Retinal pigment epithelial cell (primary cell): ENCODE measurements at places on chromosomes 3 and 15.

DNA sequence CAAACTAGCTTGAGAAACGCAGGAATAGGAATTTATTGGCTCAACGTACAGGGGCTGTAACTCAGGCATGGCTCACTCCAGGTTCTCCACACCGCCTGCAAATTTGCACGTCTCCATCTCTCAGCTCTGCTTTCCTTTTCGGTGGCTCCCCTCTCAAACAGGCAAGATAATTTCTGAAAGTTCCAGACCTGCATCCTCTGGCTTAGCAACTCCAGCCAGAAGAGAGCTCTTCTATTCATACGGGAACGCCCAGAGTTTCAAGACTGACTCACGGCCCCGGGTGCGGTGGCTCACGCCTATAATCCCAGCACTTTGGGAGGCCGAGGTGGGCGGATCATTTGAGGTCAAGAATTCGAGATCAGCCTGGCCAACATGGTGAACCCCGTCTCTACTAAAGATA lies 139.7 kb upstream of the BNIP2 start:
- DNase-seq: no peak

GRCh38 chr15:24633082-24633481 lies 42.5 kb upstream of the NPAP1 start:
- no peak for DNase-seq

GRCh38 chr15:96619174-96619573 lies 288.7 kb downstream of the NR2F2 start:
- DNase-seq: no peak

DNA sequence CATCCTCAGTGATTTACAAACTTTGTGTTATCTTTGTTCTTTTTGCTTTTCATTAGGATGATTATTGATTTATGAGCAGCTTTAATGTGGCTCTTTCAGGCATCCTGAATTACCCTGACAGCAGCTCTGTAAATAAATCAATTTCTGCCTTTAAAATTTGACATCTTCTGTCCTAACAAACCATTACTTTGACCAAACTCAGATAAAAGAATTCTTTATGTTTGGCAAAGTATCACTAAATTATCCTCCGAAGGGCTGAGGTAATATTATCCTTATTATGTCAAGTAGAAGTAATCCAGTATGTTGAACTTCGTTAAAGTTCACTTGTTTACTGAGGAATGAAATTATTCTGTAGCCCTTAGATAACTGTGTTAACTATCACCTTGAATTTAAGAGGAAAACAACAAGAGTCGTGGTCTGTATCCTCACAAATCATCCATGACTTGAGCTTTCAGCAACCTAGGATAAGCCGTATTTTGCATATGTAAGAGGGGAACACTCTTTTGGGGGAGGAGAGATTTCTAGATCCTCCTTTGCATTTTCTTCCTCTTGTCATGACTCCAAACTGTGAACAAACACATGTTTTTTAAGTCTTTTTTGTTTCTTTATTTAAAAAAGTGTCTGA lies 173.2 kb upstream of the STAC start:
- DNase-seq: no peak

GRCh38 chr3:30657914-30658313 lies 51.5 kb downstream of the TGFBR2 start:
- DNase-seq: no peak

DNA sequence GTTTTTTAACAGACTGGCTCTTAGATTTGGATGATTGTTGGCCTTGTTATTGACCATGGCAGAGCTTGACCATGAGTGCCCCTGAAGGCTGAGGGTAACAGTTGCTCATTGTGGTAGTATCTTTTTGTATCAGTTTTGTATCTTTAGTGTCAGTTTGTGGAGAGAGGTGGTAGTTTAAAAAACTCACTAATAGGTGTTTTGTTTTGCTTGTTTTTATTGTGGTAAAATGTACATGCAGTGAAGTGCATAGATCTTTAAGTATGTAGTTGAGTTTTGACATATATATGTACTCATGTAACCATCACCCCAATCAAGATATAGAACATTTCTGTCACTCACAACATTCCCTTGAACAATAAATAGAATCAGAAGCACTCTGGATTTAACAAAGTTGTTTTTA lies 9.8 kb downstream of the GMPS start:
- no peak for DNase-seq

GRCh38 chr3:123084738-123085237 lies 18.0 kb downstream of the PDIA5 start:
- no peak for DNase-seq

GRCh38 chr15:35928847-35929246 lies 382.9 kb upstream of the DPH6 start:
- DNase-seq: no peak

GRCh38 chr3:171357721-171358120 lies 102.5 kb downstream of the TNIK start:
- no peak for DNase-seq

DNA sequence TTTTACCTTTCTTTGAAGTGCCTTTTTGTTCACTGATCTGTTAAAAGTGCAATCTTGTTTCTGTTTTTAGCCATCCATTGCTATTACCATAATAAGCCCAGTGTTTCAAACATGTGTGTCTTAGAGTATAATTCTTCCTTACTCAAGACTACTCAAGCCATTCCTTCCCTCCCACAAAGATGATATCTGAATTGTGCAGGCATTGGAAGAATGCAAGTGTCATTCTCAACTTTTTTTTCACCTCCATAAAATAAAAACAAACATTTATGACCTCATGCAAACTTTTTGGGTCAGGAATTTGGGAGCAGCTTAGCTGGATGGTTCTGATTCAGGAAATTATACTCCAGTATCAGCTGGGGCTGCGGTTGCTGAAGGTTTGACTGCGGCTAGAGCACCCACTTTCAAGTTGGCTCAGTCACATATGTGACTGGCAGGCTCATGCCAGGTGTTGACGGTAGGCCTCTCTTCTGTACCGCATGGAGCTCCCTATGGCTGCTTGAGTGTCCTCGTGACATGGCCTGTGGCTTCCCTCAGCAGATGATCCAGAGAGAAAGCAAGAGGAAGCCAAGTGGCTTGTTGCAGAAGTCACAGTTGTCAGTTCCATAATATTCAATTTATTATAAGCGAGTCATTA lies 490.8 kb downstream of the CNTN4 start:
- DNase-seq: no peak

GRCh38 chr15:81296673-81297072 lies 27.3 kb downstream of the STARD5 start:
- DNase-seq: no peak

DNA sequence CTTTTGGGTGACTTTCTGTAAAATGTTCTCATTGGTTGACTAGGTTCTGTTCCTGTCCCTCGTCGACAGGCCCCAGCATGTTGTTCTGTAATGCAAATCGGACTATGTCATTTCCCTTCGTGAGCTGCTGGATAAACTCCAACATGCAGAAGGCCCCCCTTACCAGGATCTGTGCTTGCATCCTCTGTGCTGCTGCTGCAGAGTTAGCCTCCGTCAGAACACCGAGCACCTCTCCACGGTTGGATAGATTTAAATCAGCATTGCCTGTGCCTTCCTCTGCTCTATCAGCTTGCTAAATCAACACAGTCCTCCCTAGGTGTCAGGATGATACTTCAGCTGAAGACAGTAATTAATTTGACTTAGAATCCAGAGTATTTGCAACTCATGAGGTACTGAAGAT lies 12.7 kb upstream of the MINDY4B start:
- DNase-seq: no peak

DNA sequence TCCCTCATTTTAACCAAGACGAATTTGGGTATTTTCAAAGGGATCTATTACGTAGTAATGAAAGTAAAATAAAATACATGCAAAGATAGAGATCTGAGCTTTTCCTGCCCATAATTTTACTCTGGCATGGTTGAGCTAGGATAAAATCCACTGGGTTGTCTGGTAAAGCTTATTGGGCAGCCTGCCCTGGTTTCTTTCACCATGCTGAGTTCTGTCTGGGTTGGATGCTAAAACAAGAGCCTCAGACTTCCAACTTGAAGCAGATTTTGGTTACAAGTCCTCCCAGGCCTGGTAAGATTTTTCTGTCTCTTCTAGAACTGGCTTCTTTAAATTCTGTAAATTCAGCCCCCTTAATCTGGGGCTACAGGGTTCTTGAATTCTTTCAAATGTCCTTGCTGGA lies 86.8 kb downstream of the SAMMSON start:
- no peak for DNase-seq

DNA sequence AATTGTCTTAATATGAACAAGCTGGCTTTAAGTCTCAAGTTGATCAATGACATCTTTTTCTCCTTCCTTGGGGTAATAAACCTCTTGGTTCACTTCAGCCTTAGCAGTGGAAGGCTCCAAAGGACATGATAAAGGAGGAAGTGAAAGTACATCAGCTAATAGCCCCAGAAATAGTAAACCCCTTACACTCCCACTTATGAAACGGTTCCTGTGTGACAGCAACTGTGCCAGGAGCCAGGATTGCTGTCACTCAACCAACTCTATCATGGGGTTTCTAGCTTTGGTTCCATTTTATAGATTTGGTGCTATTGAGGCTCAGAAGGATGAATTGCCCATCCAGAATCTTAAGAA lies 216.7 kb downstream of the ABHD5 start:
- DNase-seq: no peak

GRCh38 chr3:185935465-185936272 lies 2.1 kb downstream of the TRA2B start:
- peak; percentile 15 for DNase-seq

DNA sequence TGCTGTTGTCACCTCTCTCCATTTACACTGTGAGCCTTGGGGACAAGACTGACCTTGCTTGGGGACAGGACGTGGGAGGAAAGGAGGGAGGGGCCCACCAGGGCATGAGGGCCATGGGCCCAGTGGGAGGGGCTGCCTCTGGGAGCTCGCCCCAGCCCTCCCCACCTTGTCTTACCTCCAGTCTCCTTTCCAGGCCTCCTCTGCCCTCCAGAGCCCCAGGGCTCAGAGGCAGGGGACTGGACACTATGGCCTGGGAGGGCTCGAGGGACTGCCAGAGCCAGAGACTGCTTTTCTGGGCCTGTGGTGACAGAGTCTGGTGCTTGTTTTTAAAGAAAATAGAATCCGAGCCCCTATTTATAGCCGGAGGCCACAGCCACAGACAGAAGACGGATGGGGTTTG lies 10.2 kb downstream of the CSPG4 start:
- DNase-seq: no peak

DNA sequence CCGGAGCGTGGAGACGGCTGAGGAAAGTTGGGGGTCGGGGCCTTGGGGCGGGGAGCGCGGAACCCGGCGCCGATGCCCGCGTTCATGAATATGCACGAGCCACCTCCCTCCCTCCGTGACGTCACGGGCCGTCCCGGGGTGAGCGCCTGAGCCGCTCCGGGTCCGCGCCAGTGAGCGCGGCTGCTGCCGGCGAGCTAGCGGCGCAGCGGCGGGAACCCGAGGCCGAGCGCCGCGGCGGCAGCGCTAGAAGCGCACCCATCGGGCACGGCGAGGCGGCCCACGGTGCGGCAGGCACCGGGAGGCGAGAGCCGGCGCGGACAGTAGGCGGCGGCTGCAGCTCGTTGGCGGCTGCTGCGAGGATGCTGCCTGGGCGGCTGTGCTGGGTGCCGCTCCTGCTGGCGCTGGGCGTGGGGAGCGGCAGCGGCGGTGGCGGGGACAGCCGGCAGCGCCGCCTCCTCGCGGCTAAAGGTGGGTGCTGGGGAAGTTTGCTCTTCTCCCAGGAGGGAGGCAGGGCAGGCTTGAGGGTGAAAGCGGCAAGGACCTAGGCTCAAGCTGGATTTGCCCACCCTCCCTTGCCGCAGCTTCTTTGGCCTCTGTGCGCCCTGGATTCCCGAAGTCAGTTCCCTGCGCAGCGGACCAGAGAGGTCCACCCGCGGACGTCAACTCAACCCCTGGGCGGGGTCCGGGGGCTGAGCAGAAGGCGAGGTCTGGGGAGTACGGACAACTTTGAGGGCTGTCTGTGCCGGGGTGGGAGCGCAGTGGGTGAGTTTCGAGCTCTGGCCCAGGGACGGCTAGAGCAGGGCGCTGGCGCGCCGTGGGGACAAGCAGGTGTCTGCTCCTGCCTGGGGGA lies at the start of gene CLSTN2:
CLSTN2 (plus strand) TSS at position 170 of the 850 bp plus-strand sequence.
- no peak for DNase-seq

GRCh38 chr15:62835351-62835750 lies 207.2 kb upstream of the TPM1 start:
- no peak for DNase-seq

DNA sequence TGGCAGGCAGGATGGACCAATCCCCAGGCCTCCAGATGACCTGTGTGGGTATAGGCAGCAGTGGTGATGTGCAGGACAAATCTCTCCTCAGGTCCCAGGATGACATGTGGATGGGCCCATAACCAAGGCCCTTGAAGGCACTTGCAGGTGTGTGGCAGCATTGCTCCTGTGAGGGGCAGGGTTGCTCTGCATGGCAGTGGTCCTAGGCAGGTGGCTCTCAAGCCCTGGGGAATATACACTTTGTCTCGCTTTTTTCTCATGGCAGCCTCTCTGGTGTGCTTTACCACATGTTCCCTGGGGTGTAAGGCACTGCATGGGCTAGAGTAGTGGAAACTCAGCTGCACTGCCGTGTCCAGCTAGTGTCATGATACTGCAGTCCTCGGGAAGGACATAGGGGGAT lies 503.6 kb downstream of the UNC13C start:
- DNase-seq: no peak

- no peak for DNase-seq
Measured at GRCh38 chr3:169090559-169090958, 573.0 kb downstream of the MECOM start.

GRCh38 chr15:70165716-70166284 lies 68.1 kb upstream of the TLE3 start:
- DNase-seq: no peak

DNA sequence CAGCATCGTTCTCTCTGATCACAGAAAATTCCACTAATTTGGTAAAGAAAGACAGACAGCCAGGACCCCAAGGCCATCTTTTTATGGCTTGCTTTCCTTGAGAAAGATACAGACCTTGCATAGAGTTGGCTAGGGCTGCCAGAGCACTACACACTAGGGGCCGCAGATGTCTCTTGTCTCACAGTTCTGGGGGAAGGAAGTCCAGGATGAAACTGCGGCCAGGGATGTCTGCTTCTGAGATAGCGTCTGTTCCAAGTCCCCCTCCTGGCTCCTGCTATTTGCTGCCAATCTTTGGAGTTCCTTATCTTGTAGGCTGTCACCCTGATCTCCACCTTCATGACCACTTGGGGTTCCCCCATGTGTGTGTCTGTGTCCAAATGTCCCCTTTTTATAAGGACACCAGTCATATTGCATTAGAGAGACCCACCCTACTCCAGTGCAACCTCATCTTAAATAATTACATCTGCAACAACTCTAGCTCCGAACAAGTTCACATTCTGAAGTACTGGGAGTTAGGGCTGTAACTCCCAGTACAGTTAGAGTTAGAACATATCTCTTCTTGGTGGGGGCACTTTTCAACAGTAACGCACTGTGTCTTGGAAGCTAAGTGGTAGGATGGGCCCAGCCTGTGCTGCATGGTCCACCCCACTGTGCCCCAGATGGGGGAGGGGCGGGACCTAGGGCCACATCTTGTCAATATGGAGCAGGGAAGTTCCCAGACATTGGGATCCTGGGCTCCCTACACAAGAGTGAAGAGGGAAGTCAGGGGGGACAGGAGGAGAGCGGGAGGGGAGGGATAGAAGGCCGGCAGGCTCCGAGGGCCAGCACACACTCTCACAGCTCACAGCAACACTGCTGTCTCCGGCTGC lies 42.2 kb downstream of the KLF15 start:
- DNase-seq: no peak
